ENCODE measurements at places on chromosomes 5 and 9.

- no peak for DNase-seq
Measured at GRCh38 chr5:128763321-128763720, 202.0 kb upstream of the SLC27A6 start.

DNA sequence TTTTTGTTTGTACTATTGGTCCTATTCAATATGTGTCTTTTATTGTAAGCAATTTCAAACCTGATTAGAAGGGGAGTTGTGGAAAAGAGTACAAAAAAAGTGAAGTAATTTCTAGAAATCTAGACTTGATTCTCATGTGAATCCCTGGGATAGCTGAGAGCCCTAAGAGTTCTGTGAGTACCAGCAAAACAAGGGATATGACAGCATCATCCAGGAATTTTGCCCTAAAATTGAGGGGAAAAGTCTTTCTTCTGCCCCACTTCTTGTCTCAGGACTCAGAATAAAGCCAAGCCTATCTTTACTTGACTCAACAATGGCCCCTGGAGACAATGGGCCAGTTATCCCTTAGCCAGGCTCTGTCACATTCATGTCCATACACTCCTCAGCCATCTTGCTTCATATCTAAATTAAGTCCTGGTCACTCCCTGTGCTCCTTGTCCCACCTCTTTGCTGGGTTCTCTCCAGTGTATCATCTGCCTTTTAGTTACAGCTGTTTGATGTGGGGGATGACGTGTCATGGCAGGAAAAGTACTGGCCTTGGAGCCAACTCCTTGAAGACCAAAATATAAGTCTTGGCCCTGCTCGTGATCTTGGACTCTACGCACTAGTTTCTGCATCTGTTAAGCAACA lies 81.2 kb downstream of the ADAMTS12 start:
- no peak for DNase-seq

DNA sequence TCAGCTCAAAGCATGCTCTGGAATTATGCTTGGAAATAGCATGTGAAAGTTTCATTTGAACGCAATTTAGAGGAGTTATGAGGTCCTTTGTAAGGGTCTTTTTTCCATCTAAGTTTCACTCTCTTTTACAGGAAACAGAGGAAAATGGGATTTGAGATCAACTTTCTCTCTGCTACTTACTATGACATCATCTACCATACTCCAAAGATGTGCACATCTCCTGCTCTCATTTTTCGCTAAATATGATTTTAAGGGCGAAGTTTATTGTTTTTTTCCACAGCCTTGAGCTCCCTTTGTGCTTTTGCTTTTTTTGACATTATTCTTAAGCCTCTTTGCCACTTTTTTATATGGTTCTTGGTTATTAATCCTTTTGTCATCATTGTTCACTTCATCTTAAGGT lies 125.6 kb downstream of the NNT start:
- DNase-seq: no peak

- DNase-seq: no peak
Measured at GRCh38 chr5:25688156-25688555, 1043.4 kb upstream of the CDH10 start.

- no peak for DNase-seq
Measured at GRCh38 chr5:66923457-66923856, 273.1 kb downstream of the CD180 start.

DNA sequence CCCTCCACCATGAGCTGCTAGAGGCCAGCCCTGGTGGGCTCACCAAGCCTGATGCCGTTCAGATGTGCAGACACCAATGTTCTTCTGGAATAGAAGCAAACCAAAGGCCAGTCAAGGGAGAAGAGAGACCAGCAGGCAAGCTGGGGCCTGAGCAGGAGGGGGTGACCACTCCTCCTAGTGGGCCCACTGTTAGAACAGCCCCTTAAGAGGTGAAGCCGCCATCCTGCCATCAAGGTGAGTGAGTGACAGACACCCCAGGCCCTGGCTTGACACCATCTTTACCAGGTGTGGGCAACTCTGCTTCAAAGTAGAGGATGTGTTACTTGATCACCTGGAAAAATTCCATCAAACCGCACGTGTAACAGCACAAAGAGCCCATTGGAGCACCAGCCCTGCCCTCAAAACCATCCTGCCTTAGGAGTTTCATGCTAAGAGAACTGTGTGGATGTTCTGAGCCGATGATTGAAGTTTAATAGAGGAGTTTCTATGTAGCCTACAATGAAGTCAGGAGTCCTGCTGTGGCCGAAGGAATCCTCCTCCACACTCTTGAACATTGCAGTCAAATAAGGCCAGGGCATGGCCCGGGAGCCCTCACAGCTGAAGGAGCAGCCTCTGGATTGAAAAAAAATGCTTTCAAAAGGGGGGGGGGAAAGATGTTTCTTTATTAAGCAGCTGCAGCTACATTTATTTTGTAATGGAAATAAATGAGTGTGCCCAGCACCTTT lies 20.8 kb downstream of the AMBP start:
- no peak for DNase-seq

DNA sequence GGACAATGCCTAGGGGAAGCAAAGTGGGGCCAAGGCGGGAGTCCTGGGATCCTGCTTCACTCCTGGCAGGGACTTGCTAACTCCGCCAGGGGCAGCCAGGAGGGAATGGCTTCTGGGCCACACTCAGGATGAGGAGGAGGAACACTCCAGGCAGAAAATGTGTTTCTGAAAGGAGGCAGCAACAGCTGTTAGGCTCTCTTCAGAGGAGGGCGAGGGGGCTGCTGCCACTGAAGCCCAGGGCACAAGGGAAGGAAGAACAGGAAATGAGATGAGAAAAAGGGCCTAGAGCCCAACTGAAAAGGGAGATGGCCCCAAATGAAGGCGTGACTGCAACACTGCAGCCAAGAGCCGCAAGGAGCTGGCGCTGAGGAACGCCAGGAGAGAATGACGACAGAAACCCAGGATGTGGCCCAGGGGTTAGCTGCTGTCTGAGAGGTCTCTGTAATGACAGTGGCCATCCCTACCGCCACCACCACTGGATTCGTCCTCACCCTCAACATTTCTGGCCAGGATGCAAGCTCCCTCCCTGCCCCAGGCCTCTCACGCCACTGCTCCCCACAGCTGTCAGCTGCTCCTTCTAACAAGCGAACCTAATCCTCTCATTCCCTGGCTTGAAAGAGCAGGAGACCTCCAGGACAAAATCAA lies 15.8 kb downstream of the PSMB7 start:
- no peak for DNase-seq

DNA sequence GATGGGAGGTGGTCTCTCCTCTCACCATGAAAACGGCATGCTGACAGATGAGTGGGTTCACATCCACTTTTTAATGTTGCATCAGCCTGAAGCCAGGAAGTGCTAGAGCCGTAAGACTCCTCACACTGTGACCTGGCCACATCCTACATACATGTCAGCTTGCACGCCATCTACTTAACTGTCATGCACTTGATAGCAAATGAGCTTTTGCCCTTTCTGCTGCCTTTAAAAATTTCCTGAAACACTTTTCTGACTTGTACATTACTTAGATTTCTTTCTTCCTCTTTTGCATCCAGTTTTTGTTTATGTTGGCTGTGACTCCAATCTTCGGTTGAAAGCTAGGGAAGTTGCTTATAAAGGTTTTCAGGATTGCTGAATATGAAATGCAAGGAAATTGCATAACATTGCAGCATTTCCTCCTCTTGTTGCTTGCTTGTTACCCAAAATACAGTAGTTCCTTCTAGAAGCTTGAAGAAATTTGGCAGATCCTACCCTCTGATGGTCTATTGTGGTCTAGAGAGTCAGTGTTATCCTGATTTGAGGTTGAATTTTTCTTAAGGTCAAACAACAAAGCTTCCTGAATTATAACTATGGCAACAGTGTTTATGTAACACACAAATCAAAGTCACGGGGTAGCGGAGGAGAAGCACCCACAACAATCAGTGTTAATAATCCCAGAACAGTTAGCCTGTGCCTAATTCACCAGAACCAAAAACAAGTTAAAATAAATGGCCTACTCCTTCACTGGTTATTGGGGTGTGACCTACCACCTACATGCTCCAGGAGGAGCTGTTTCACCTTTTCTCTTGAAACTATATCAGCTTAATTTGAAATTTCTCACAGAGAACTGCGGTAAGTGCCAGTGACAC lies 232.5 kb downstream of the ARHGAP26 start:
- no peak for DNase-seq

GRCh38 chr9:109780453-109781033 lies 545 bp downstream of the PALM2AKAP2 start:
- DNase-seq: no peak

DNA sequence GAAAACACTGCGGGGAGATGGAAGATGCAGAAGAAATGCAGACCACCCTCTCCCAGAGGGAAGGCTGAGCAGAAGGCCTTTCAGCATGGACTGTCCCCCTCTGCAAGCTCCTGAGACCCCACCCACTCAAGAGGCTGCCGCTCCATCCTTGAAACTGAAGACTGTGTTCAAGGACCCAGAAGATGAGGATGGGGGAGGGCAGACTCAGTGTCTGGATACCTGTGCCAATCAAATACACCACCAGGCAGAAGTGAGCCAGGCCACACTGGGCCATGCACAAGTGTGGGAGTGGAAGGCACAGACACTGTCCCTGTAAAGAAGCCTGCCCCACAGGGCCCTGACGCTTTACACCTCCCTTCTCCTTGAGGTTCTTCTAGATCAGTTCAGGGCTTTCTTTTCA lies 40.0 kb upstream of the IPPK start:
- no peak for DNase-seq

DNA sequence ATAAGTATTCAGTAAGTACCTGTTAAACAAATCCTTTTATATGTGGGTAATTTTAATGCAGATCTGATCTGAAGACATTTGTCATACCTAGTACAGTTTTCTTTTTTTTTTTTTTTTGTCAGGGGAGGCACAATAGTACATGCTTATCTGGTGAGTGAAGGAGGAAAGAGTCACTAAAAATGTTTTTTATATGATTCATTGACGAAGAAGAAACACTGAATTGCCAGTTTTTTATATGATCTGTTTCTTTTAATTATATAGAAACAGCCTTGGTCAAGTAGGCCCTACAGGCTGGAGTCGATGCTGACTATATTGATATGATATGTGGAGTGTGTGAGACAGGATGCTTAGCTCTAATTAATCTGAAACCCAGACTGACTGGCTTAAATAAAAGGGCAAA lies 315.2 kb downstream of the PSAT1 start:
- no peak for DNase-seq

- DNase-seq: no peak
Measured at GRCh38 chr5:143585970-143586369, 182.5 kb upstream of the NR3C1 start.

GRCh38 chr5:131068893-131069643 lies 96.0 kb downstream of the HINT1 start:
- peak; percentile 22 for DNase-seq

- DNase-seq: no peak
Measured at GRCh38 chr9:110555551-110556331, 23.8 kb downstream of the SVEP1 start.

GRCh38 chr9:36867672-36868471 lies 166.2 kb downstream of the PAX5 start:
- no peak for DNase-seq

GRCh38 chr9:32426278-32426939 lies 42.0 kb downstream of the ACO1 start:
- no peak for DNase-seq

- peak; percentile 50 for DNase-seq
Measured at GRCh38 chr5:72015103-72015548, 92.1 kb upstream of the MAP1B start.

DNA sequence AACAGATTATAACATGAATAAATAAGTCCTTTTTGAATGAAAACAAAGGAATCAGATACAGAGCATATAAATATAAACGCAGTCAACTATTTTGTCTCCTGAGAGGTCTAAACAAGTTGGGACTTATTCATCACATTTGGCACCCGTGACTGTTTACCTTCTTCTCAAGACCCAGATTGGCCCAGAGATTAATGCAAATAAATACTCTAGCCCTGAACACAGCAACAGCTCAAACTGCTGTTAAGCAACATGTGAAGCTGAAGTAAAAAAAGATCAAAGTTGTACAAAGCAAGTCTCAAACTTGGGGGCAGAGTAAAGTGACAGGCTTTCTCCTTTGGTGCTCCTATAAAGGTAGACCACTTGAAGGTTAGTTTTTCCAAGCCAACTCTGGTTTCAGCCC lies 95.0 kb upstream of the NR5A1 start:
- no peak for DNase-seq

- DNase-seq: no peak
Measured at GRCh38 chr9:124415852-124416484, 726 bp upstream of the PSMB7 start.

DNA sequence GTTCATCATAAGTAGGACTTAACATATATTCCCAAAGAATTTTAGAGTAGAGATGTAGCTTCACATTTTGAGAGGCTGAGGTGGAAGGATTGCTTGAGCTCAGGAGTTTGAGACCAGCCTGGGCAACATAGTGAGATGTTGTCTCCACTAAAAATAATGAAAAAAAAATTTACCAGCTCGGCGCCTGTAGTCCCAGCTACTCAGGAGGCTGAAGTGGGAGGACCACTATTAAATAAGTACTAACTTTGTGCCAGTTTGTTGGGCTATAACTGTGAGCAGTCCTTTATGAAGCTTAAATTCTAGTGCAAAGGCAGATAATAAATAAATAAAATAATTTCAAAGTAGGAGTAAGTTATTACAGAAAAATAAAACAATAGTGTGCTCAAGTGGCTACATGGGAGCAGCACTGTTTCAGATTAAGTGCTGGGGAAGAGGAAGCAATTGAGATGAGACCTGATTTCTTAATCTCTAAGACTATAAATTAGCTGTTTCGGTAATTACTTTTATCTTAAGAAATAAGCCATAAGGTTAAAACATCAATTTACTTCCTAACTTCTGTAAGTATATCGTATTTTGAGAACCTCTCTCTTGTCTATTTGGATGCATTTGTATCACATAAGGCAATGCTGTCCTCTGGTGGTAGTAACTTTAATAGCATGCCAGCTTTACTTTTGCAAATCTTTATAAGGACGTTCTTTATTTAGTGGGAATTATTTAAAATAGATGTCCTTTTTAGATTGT lies 98.9 kb downstream of the CSNK1G3 start:
- DNase-seq: no peak

DNA sequence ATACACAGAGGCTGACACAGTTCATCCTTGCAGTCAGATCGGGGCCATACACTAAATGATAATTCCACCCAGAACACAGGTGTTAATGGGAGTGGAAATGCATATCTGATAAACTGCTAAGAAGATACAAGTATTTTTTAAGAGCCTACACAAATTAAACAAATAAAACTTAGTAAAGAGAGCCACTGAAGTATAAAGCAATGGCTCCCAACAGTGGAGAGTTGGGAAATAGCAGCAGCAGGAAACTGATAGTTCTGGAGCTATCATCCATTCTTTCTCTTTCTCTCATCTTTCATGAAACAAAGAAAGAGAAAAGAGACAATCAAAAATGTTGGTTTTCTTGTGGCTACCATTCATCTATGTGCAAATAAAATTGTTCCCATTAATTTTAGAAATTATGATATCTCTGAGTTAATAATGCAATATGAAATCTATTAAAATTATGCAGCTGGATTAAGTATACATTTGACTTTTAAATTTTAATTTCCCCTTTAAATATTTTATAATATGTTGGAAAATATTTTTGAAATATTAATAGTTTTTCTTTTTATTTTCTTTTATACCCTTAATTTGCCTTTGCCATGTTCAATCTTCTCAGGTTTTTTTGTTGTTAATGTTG lies 120.8 kb downstream of the EMB start:
- DNase-seq: no peak
